Airway epithelial cell (primary cell): ENCODE measurements at places on chromosomes 13 and 19. TPM values are rescaled to one million over a fixed set of nuclear protein-coding genes. Genes with fewer than 3 reads are reported as not detected.

The HTR2A gene
- total RNA-seq, result not detected in 2 replicates

The VSTM2B gene
- total RNA-seq, result not detected in 2 replicates

The MEF2B gene
- total RNA-seq, result 0.93 TPM in 1 of 2 replicates, not detected in the other

The SMIM44 gene
- total RNA-seq, result not detected in 2 replicates

The PROZ gene
- not detected in 2 replicates for total RNA-seq

The GRIK5 gene
- 0.21 TPM in 1 of 2 replicates, not detected in the other for total RNA-seq

The INAFM1 gene
- 2.0 and 4.9 TPM in 2 replicates for total RNA-seq

The CYSLTR2 gene
- not detected in 2 replicates for total RNA-seq

The MRPS12 gene
- total RNA-seq, result 77.9 and 86.5 TPM in 2 replicates

The EFNB2 gene
- 29.0 and 42.6 TPM in 2 replicates for total RNA-seq
